ENCODE measurements at places on chromosomes 2 and 18.

- no peak for DNase-seq
Observed at GRCh38 chr2:24697792-24698191, 95.4 kb downstream of the PTRHD1 start.

GRCh38 chr2:213189001-213189899 lies 37.8 kb upstream of the IKZF2 start:
- DNase-seq = no peak

DNA sequence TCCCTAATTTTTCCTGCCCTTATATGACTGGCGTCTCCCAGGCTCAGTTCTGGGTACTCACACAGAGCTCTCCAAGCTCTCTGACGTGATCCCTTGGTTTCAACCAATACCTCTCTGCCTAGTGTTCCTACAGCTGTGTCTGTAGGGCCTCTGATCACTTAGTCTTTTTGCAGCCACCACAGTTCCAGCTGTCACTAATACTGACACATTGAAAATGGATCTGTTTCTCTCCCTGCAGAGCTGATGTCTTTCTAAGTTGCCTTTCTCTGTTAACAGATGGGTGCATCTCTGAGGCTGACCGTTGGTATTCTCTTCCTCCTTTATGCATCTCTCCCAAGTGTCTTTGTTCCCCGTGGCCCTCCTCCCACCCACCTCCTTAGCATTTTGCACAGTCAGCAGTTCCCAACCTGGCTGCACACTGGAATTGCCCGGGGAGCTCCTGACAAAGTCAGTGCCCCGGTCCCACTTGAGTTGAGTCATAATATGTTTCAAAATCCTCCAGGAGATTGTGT lies 62.5 kb downstream of the CERS6 start:
- DNase-seq = no peak

DNA sequence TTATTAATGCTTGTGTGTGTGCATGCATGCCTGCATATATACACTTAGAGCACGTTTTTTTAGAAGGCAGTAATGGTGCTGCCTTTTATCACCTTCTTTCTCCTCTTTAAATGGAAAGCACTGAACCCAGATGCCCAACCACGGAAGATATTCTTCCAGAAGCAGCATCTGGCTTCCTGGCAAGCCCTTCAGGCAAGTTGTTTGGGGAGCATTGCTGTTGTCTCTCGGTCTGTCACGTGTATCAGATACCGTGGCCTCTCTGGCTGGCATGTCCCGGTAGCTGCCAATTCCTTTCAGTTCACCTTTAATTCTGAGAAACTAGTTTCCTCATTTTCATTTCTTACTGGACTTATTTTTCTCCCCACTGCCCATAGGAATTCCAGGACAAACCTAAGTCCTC lies 587.8 kb downstream of the ARHGAP15 start:
- DNase-seq = no peak

DNA sequence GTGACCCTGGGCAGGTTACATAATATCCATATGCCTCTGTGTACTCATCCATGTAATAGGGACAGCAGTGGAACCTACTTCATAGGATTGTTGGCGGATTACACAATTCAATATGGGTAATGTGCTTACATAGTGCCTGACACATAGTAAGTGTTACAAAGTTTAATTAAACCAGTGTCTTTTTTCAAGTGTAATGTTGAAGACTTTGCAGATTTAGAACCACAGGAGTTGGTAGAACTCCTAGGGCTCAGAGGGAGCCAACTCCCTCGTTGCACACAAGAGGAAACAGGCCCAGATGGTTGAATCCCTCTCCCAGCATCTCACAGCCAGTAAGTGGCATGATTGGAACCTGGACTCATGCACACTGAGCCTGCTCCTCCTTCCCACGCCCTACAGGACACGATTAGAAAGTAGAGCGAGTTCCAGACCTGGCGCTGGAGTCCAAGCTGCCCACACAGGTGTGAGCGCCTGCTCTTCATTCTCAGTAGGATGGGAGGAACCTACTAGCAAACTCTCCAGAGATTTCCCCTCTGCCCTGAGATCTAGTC lies 97.8 kb downstream of the VSNL1 start:
- DNase-seq = no peak

DNA sequence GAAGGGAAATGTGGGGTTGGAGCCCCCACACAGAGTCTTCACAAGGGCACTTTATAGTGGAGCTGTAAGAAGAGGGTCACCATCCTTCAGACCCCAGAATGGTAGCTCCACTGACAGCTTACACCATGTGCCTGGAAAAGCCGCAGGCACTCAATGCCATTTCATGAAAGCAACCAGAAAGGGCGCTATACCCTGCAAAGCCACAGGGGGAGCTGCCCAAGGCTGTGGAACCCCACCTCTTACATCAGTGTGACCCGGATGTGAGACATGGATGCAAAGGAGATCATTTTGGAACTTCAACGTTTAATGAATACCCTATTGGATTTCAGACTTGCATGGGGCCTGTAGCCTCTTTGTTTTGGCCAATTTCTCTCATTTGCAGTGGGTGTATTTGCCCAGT lies 694.7 kb downstream of the CBLN2 start:
- DNase-seq = no peak

- DNase-seq = no peak
Observed at GRCh38 chr2:220275454-220275853, 648.0 kb downstream of the SLC4A3 start.

DNA sequence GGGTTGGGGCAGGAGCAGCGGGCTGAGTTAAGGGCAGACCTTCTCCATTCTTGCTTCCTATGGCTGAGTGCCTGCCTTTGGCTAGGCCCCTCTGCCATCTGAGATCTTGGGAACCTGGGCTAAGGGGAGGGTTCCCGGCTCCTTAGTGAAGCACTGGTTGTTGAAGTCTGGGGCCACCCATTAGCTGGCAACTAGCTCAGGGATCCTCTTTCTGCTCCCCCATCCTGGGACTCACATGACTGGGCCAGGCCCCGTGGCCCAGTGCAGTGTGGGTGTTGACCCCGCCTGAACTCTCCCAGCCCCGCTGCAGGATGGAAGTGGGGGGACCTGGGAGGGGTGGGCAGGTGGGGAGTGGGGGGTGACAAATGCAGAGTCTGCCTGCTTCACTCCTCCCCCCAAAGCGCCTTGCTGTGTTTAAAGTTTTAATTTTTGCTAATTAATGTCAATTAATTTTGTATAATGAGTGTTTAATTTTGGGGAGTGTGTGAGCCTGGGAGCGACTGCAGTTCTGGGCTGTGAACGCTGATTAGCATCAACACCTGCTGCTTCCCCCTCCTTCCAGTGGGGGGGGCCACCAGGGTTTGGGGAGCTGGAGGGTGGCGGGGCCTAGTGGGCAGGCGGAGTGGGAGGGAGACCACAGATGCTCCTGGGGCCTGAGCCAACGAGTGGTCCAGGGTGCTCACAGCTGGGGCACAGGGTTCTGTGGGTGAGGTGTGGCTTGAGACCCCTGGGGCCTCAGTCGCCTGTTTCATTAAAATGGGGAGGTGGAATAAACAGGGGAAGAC lies 55.2 kb downstream of the EMX1 start:
- DNase-seq = no peak

DNA sequence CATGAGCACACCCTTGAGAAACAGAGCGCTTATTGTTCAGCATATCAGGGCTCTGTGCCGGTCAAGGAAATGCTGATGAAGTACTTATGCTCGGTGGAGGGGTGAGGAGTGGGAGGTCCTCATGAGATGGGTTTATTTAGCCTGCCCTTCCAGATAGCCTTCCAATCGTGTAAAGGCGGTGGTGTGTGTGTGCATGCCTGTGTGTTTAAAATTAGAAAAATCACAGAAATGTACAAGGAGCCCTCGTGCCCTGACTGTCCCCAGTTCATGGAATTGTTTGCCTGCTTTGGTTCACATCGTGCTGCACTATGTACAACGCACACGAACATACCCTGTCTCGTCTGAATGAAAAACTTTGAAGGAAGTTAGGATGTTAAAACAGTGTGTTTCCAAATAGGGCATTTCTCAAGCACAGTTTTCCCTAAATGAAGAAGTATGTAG lies 158.6 kb downstream of the AQP4 start:
- no peak for DNase-seq

DNA sequence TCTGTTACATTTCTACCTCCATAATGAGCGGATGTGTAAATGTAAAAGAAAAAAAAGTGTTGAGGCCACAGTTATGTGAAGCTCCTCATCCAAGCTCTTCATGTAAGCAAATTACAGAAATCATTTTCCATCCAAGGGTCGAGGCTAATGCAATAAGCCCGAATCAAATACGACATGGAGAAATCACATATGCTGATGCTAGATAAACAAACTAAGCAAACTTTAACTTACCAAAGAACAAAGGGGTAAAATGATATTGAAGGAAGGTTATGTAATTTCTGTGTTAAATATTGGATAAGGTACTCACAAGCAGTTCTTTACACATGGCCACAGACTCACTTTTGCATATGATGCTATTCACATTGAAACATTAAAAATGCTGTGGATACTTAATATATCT lies 310.2 kb upstream of the ID2 start:
- no peak for DNase-seq

GRCh38 chr18:55530166-55530565 lies 57.8 kb downstream of the TCF4 start:
- DNase-seq = no peak

DNA sequence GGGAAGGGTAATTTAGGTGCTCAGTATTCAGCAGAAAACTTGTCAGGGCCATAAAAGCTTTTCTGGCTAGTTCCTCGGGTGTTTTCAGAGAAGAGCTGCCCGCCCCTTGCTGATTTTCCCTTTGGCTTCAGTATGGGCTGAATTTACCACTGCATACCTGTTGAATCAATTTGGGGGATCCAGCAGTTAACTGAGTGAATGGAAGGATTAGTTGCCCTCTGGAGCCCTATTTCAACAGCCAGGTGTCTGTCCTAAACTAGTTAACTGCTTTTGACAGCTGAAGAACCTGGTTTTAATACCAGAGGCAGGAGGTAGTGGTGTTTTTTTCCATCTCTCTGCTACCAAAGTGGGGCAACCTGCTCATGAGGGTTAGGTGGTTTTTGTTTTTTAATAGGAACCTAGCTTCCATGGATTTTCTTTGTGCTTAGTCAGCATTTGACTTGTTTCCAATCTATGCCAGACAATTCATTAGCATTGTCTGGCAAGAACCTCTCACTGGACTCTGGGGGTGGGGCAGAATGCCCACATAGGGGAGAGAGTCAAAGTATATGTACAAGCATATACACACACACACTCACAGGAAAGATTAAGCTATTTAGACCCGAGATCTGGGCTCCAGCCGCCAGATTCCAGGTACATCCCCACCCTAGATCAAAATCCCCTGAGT lies 166.5 kb upstream of the SIX3 start:
- DNase-seq = no peak

DNA sequence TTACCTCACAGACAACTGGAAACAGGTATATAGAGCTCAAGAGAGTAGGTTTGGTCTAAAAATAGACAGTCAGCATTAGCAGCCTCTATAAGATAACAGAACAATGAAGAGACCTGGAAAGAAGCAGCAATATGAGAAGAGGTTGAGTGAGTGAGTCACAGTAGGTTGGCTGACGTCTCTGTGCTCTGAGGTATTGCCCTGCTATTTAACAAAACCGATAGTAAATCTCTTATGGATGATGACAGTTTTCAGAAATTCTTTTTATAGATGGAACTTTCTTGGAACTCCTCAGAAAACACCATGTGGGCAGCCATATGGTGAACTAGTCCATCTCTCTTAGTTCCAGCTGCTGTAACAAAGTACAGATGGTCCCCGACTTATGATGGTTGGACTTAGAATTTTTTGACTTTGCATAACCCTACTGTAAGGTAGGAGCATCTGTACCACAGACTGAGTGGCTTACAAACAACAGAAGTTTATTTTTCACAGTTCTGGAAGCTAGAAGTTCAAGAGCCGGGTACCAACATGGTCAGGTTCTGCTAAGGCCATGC lies 123.5 kb downstream of the MBD2 start:
- no peak for DNase-seq

- no peak for DNase-seq
Observed at GRCh38 chr18:49343179-49343578, 117.3 kb downstream of the DYM start.

- DNase-seq = no peak
Observed at GRCh38 chr2:69993048-69993565, 31.7 kb upstream of the ASPRV1 start.

- no peak for DNase-seq
Observed at GRCh38 chr2:154264024-154264423, 392.3 kb downstream of the GALNT13 start.

- DNase-seq = peak; percentile 4
Observed at GRCh38 chr2:241701149-241701398, 765 bp upstream of the ING5 start.

DNA sequence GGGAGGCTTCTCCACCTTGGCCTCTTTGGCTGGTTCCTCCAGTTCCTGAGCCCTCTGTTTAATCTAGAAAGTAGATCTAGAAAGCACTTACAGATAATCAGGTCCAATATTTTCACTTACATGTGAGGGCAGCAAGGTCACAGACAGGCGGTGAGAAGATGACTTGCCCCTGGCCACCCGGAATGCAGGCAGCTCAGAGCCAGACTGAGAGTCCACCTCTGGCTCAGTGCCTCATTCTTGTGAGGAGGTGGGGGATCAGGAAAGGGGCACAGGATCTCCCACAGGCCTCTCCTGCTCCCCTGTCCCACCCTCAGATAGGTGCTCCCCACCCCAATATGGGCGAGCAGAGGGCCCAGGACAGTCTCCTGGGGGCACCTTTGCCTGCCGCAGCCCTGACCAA lies 5.8 kb downstream of the WNT6 start:
- no peak for DNase-seq

- no peak for DNase-seq
Observed at GRCh38 chr2:101775092-101775491, 77.6 kb downstream of the MAP4K4 start.

DNA sequence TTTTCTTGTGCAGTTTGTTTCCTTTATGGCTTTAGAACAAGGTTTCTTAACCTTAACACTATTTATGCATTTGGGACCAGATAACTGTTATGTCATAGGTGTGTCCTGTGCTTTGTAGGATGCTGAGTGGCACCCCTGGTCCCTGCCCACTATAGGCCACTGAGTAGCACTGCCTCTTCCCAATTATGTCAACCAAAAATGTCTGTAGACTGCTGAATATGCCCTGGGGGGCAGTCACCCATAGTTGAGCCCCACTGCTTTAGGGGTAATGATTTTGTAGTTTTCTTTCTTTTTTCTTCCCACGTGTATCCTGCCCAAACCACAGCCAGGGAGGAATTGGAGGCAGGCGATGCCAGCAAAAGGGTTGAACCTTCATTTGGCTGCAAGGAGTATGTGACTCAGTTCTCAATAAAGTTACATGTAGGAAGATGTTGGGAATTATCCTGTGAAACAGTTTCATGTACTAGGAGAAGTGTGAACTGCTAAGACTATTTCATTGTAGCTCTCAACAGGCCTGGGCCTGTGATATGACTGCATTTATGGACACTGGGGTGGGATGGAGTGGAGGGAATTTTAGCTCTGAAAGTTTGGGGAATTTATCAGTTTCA lies 65.7 kb downstream of the FMNL2 start:
- DNase-seq = no peak

DNA sequence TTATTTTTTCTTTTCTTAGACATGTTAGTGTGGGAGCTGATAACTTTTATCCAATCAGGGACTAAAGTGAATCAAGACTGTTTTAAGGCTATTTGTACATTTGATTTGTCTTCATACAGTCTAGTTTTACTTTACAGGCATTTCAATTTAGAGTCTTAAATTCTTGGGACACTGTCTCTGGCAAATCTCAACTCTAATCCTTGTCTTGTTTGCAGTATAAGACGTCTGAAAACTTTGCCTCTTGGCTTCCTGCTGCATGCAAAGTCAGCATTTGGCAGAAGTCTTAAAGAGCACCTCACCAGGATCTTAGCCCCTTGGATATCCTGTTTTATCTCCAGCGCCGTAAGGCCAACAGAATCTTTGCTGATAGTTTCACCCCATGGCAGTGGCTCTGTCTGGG lies 30.3 kb downstream of the SPOPL start:
- no peak for DNase-seq

- no peak for DNase-seq
Observed at GRCh38 chr2:230759481-230760167, 47.0 kb downstream of the CAB39 start.

Data from NCI-H187 treated with DMSO at 0.1 percent for 48 hours (cell line).